ENCODE measurements at places on chromosomes 13 and 19. TPM values are rescaled to one million over a fixed set of nuclear protein-coding genes. Genes with fewer than 3 reads are reported as not detected.
A peak's percentile ranks its signal among the peaks of the same experiment; 100 is the strongest.

Gene SYT3
- 0.60 TPM for total RNA-seq

DNA sequence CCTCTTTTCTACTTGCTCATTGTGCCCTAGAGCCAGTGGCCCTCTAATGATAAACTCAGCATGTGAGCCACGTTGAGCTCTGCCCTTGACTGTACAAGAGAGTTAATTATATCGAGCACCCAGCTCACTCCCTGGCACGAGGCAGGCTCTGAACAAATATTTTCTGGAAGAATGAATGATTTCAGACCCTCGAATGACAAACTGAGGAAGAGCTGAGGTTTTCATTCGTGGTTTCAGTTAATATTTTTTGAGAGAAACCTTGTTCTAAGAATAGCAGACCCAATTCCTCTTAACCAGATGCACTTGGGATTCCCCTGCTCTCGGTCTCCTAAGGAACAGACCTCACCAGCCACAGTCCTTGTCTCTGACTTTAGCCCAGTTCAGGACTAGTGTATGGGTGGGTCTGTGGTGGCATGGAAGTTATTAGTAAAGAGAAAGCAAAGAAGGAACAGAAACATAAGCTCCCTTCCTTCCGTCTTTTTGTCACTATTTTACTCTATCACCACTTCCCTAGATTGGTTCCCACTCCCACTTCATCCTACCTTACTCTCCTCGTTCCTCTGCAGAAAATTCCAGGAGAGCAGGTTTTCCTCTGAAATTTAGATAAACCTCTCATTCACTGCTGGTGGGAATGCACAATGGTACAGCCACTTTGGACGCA lies 22.1 kb upstream of the WDFY2 start:
- no peak for DNase-seq

DNA sequence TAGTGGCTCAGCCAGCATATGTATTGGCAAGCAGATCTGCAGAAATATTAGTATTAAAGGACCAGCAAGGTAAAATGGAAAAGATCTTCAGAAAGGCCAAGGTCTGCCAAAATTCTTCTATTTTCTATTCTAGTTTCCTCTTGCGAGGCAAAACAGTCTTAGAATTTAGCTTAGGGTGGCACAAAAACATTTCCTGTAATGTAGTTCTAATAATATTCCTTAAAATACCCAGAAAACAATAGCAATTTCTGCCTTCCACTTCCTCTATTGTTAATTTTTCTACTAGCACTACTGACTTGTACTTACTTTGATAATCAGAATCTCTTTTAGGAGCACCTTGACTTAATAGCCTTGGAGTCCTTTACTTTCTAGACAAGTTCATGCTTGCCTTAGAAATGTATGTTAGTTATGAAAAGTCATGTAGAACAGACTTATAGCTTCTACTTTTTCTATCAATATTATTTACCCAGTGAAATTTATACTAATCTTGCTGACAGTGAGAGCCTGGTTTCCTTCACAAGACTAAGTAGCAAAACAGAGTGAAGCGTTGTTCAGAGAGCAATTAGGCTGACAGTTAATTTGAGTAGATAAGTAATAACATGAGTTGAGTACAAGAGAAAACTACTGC lies 23.9 kb upstream of the LPAR6 start:
- DNase-seq: peak; percentile 23

DNA sequence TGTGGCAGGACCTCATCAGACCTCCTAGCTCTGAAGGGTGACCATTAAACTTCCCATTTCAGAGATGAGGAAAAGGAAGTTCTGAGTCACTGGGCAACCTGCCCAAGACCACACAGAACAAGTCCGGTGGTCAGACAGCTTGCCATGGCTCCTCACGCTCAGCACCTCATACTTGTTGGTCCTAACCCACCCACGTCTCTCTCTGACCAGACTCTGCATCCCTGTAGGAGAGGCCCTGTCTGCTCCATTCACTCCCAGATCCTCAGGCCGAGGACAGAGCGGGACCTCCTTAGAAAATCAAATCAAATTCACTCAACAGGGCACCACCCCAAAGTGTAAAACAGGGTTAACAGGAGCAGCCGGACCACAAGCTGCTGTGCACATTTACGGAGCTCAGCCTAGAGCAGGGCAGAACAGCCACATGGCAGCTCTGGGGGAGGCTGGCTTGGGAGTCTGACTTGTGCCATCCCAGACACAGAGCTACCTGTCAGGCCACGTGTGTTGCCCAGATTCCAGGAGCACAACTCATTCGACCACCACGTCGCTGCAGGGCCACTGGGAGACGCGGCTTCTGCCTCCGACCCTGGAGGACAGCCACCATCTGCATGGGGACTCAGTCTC lies 1.7 kb downstream of the MIER2 start:
- no peak for DNase-seq

DNA sequence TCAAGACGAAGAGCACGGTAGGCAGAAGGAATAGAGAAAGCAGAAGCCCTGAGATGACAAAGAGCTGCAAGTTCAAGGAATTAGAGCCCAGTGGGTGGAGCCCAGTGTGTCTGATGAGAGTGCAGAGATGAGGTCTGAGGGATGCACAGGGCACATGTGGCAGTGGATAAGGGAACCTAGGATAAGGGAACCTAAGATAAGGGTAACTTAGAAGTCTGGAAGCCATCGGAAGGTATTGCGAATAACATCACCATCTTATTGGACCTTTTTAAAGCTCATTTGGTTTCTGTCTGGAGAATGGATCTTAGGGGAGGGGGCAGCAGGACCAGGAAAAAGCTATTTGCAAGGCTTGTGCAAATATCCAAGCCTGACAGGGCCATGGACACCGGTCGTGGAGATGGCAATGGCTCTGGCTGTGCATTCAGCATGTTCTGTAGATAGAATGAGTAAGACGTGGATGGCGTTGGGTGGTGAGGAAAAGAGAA lies 1.3 kb downstream of the FPR3 start:
- DNase-seq: no peak

Gene RDH8
- not detected for total RNA-seq

- DNase-seq: peak; percentile 81
These were observed 7.0 kb downstream of the ARMC6 start for GRCh38 chr19:19040417-19040816.

Gene ZNF726
- 4.7 TPM for total RNA-seq

- DNase-seq: no peak
These were observed 83.3 kb downstream of the KCTD15 start for GRCh38 chr19:33879818-33880575.

Gene FPR2
- total RNA-seq: 50.4 TPM

DNA sequence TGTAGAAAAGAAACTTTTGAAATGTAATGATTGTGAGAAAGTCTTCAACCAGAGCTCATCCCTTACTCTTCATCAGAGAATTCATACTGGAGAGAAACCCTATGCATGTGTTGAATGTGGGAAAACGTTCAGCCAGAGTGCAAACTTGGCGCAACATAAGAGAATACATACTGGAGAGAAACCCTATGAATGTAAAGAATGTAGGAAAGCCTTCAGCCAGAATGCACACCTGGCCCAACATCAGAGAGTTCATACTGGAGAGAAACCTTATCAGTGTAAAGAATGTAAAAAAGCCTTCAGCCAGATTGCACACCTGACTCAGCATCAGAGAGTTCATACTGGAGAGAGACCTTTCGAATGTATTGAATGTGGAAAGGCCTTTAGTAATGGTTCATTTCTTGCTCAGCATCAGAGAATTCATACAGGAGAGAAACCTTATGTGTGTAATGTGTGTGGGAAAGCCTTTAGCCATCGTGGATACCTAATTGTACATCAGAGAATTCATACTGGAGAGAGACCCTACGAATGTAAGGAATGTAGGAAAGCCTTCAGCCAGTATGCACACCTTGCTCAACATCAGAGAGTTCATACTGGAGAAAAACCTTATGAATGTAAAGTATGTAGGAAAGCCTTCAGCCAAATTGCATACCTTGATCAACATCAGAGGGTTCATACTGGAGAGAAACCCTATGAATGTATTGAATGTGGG lies 19.3 kb downstream of the ZNF583 start:
- DNase-seq: no peak

Gene SRRM5
- not detected for total RNA-seq

DNA sequence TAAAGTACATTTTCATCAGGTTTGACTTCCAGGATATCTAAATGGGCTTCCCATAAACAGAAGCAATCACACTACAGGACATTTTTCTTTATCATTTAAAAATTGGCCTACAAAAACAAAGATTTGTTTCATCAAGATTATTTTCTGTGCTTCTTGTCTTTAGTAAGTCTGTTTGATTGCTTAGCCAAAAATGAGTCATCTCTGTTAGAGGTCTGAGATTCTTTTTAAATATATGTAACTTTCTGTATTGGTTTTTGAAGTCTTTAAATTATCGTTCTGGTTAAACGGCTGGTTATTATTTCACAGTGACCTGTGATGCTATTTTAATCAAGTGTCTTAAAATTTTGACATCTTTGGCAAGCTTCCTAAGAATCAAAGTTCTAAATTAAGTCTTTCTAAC lies 62.7 kb downstream of the SLITRK1 start:
- DNase-seq: no peak

GRCh38 chr13:75076476-75076875 lies 405.5 kb downstream of the TBC1D4 start:
- DNase-seq: no peak

Gene RASAL3
- total RNA-seq: 4.6 TPM

Gene CCDC169
- 3.4 TPM for total RNA-seq

DNA sequence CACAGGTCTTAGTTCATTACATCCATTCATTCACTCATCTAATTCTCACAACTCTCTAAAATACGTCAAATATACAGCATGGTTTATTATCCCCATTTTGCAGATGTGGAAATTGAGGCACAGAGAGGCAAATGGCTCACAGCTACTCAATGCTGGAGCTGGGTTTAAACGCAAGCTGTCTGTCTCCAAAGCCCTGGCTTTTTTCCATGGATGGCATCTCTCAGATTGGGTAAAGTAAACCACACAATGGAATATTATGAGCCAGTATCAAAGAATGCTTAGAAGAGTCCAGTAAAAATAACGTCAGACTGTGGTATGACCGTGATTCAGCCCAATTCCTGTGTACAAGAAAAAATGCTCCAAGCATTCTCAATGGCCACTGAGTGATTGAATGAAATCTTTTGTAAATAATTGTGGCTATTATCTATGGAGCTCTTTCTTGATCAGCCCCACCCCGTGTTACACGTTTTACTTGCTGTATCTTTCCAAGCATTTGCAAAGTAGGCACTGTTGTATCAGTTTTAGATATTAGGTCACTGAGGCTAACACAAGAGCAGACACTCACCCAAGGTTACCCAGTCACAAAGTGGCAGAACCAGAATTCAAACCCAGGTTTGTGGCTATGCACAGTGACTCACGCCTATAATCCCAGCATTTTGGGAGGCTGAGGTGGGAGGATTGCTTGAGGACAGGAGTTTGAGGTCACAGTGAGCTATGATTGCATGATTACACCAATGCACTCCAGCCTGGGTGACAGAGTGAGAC lies 5.5 kb upstream of the ACP7 start:
- DNase-seq: no peak

GRCh38 chr13:113493315-113493951 lies 2.9 kb upstream of the DCUN1D2 start:
- peak; percentile 34 for DNase-seq

Gene ATXN8OS
- total RNA-seq: not detected

GRCh38 chr19:10686661-10687517 lies 14.3 kb upstream of the QTRT1 start:
- peak; percentile 15 for DNase-seq

GRCh38 chr13:61466280-61466679 lies 50.6 kb upstream of the PCDH20 start:
- no peak for DNase-seq

Gene ADAMTSL5
- total RNA-seq: 2.8 TPM

- DNase-seq: no peak
These were observed 1587.1 kb downstream of the PCDH9 start for GRCh38 chr13:65642996-65643395.

- no peak for DNase-seq
These were observed 1.9 kb downstream of the ZNF444 start for GRCh38 chr19:56142897-56143434.

DNA sequence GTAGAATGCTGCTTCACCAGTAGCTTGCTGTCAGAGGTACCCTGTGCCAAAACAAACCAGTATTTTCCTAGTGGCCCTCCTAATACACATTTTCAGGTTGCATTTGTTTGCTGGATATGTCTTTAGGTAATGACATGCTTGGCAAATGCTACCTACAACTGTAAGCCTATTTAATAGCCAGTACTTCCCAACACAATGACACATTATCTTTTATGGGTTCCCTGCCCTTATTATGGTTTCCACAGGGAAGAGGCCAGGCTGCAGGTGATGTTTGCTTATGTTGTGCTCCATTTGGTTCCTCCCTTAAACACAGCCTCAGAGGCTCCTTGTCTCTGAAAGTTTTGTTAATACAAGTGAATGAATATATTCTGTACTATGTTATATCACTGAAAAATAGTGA lies 24.7 kb downstream of the FRY start:
- DNase-seq: no peak

Gene MYO16
- 13.8 TPM for total RNA-seq

Gene KCNN4
- total RNA-seq: 2.4 TPM

DNA sequence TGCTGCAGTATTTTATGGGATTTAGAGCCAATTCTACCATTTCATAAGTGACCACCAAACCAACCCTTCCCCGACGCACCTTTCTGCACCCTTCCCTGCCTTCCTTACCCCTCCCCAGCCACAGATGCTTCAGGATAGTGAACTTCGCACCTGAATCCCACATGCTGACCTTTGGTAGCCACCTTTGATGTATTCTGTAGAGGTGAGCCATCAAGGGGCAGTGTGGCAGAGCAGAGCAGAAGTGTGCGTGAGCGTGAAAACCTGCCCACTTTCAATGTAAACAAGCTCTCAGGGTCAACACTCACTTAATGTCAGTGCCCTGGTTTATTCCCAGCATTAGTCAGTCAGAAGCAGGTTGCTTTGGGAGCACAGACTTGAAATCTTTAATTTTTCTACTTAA lies 107.7 kb downstream of the FRY start:
- DNase-seq: no peak

GRCh38 chr13:96075953-96076543 lies 13.9 kb upstream of the HS6ST3 start:
- DNase-seq: no peak

Gene KASH5
- total RNA-seq: 2.9 TPM

Gene SERP2
- total RNA-seq: 6.9 TPM

- no peak for DNase-seq
These were observed 85.3 kb downstream of the ZNF726 start for GRCh38 chr19:23999821-24000610.

DNA sequence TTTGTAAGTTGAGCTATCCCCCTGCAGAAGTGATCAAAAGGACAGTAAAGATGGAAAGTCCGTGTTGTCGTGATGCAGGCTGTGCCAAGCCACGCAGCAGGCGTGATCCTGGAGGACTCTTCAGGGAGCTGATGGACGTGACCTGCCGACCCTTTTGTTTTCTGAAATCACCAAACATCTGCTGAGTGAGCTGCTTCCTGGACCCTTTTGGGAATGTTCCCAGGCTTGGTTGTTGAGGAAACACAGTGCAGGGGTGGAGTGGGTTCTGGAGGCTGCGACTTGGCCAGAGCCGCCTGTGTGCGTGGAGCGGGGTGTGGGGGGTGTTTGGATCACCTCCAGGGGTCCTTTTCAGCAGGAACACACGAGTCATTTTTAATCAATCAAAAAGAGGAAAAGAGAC lies 15.4 kb upstream of the CPAMD8 start:
- peak; percentile 48 for DNase-seq

Gene TEX101
- not detected for total RNA-seq

- no peak for DNase-seq
These were observed 1146.3 kb upstream of the MIR17HG start for GRCh38 chr13:90201202-90201601.

- DNase-seq: no peak
These were observed 1.6 kb upstream of the TTC9B start for GRCh38 chr19:40219721-40220276.
